ENCODE measurements at places on chromosomes 6 and 20. TPM values are rescaled to one million over a fixed set of nuclear protein-coding genes. Genes with fewer than 3 reads are reported as not detected.

DNA sequence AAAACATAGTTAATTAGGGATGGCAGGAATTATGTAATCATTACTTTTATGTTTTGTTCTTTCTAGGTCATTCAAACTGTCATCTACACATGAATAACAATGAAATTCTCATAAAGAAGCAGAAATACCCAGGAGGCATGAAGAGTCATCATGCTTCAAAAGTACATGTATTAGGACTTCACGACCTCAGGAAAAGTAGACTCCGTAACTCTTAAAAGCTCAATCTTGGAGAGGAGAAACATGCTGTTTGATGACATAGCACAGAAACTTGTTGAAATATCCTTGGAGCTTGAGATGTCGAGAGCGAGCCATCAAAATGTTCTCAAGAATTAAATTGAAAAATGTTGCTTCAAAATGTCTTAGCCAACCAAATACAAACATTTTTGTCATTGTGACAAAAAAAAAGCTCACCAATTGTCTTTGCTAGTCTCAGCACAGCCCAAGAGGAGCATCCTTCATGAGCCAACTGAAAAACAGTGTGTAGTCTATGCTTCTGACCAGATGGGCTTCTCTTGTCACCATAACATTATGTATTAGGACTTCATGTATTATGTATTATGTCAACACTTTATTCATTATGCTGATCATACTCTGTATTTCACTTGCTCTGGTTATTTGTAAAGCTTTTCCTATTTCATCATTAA lies 28.2 kb upstream of the ANKEF1 start:
- DNase-seq: no peak

DNA sequence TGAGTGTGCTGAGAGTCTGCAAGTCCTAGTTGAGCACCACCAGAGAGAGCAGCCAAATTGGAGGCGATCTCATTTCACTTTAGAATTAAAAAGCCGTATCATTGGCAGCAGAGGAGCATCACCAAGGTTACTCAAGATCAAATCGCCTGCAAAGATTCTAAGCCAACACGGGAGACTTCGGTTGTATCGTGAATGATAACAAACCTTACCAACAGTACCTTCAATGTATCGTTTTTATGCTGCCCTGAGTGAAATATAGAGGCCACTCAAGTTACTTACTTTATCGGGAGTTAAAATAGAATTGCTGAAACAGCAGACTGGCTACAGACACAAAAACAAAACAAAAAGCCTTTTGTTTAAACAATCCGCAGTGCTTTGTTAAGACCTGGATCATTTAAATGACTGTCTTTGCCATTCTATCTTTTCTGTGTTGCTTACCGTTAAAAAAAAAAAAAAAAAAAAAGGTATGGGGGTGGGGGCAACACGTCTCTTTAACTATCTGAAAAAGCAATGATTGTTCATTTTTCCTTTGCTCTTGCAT lies 14.2 kb downstream of the NHSL1 start:
- DNase-seq: no peak

DNA sequence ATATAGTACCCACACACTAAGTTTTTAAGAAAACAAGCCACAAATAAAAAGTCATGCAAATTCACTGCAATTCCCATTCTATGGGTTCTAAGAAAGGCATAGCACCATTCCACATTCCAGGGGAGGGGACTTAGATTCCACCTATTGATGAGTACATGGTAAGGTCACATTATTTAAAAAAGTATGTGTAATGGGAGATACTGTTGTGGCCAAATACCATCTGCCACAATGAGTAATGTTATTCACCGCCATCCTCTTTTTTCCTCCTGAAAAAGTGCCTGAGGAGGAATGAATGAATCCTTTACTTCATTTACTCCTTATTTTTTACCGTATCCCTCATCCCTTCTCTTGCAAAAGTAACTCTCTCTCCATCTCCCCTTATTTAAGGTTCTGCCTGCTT lies 27.0 kb upstream of the ADGRF1 start:
- no peak for DNase-seq

GRCh38 chr6:121830736-121831135 lies 395.3 kb downstream of the GJA1 start:
- DNase-seq: peak; percentile 87

MYB gene
- total RNA-seq: 1.3 TPM
